Breast epithelium (tissue), 4 donors: ENCODE measurements at places on chromosomes 1 and 21.

DNA sequence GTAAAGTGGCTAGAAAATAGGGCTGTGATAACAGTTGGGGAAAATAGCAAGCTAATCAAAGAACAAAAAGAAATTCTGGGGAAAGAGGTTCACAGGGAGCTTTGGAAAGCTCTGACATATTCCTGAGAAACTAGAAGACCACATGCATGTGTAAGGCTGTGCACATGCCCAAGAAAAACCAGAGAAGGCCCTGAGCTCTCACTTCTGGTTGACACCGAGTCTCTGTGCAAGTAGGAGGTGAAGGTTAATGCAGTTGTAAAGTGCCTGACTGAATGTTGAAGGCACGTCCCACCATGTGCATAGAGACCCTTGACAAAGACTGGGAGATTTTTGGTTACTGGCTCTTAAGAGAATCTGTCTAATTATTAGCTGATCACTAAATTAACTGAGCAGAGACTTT, 261.0 kb downstream of the DYRK1A start:
- DNase-seq, result no peak

- no peak for DNase-seq
Measured at GRCh38 chr1:97033949-97034348, 312.4 kb downstream of the PTBP2 start.

DNA sequence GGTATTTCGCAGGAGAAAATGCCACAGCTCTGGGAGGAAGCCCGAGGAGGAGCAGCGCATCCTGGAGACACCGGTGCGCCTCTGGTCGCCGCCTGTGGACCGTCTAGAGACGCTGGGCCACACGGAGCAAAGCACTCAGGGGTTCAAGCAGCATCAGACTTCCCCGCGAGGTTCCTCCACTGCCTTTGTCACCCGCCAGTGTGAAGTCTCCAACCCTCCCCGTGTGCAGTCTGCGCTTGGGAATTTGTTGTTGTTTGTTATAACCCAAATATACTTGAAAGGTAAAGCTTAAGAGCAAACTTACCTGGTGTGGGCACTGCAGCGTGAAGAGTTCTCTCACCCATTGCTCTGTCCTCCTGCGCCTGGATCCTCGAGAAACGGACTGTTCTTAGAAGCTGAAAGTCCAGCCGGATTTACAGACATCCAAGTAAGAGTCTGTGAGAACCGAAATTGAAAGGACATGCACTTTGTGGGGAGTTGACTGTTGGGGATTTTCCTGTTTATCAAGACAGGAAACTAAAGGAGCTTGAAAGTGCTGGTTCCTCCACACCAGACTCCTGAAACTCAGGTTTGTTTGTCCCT, at the start of gene GBP4:
Gene GBP4 (minus strand): TSS at position 452 of the 582 bp plus-strand sequence. CDS start 108 bp downstream, at position 344.
- DNase-seq, result no peak

GRCh38 chr1:32073299-32074229, 825 bp downstream of the TMEM39B start:
- no peak for DNase-seq

GRCh38 chr21:15204970-15205286, 140.1 kb upstream of the NRIP1 start:
- no peak for DNase-seq

- no peak for DNase-seq
Measured at GRCh38 chr1:234756066-234756774, 146.2 kb upstream of the IRF2BP2 start.
